ENCODE measurements at places on chromosomes 5 and 9.

DNA sequence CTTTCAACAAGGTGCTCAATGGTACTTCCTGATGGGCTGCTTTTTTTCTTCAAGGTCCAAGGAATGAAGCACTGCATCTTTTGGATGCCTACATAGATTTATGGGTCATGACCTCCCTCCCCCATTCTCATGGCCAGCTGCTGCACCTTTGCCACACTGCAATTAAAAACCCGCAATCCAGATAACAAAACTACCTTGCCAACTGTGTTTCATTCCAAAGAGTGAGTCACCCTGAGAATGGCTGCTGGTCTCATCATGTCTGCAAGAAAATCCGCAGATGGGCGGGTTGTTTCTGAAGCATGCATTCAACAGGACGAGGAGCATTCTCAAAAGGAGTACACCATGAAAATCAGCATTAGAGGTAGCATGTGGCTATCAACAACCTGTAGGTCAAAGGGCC, 139.8 kb downstream of the ELAVL2 start:
- DNase-seq = no peak

- DNase-seq = no peak
Measured at GRCh38 chr5:174272671-174273070, 227.2 kb downstream of the NSG2 start.

DNA sequence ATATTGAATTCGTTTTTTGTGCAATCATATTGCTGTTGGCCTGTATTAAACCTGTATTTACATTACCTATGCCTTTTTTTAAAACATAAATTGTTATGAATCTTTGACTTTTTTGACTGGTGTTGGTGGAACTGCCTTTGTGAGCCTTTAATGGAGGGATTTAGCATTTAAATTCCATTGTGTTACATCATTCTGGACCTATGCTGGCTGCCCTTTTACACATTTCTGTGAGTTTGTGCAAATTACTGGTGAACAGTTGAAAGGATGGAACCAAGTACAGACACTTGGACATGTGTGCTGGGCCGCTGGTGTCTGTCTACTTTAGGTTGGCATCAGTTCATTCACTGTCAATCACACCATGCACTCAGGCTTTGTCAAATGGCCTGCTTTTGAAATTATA, 3.4 kb downstream of the SNX18 start:
- DNase-seq = no peak

- no peak for DNase-seq
Measured at GRCh38 chr9:27073841-27074728, 34.9 kb upstream of the TEK start.

GRCh38 chr5:163913548-163913947, 408.1 kb downstream of the MAT2B start:
- DNase-seq = no peak

- DNase-seq = no peak
Measured at GRCh38 chr5:156366521-156366920, 39.6 kb downstream of the SGCD start.

Measured in dorsolateral prefrontal cortex (tissue), 122 donors.